Activated CD4-positive, alpha-beta T cell treated with anti-CD3 and anti-CD28 coated beads for 36 hours (primary cell): ENCODE measurements at places on chromosomes 12 and 14. TPM values are rescaled to one million over a fixed set of nuclear protein-coding genes. Genes with fewer than 3 reads are reported as not detected.
A peak's percentile ranks its signal among the peaks of the same experiment; 100 is the strongest.

GRCh38 chr14:73468828-73469375 lies 10.6 kb upstream of the NUMB start:
- peaks cover 43% of the 10 kb centered on the region for H3K4me1 ChIP-seq
- H3K36me3 ChIP-seq: no peaks in the 10 kb centered on the region
- no peak for DNase-seq
- no peak overlapping the region for H3K4me3 ChIP-seq
- H3K27me3 ChIP-seq: no peaks in the 10 kb centered on the region

GYS2 gene
- not detected for total RNA-seq

GRCh38 chr12:120689397-120690082 lies 2.6 kb downstream of the MLEC start:
- no peak for DNase-seq
- peak overlapping the region; percentile 92 for H3K4me3 ChIP-seq
- H3K4me1 ChIP-seq: peaks cover 56% of the 10 kb centered on the region
- H3K27ac ChIP-seq: no peak overlapping the region
- peaks cover 26% of the 10 kb centered on the region for H3K36me3 ChIP-seq
- H3K27me3 ChIP-seq: no peaks in the 10 kb centered on the region

GRCh38 chr12:16266085-16266484 lies 11.4 kb downstream of the SLC15A5 start:
- no peaks in the 10 kb centered on the region for H3K36me3 ChIP-seq
- DNase-seq: no peak
- H3K4me3 ChIP-seq: no peak overlapping the region
- H3K27ac ChIP-seq: no peak overlapping the region
- no peaks in the 10 kb centered on the region for H3K4me1 ChIP-seq

GRCh38 chr12:20105943-20106342 lies 262.4 kb upstream of the PDE3A start:
- H3K4me3 ChIP-seq: no peak overlapping the region
- DNase-seq: no peak
- no peaks in the 10 kb centered on the region for H3K27me3 ChIP-seq
- H3K36me3 ChIP-seq: no peaks in the 10 kb centered on the region

GRCh38 chr12:64178122-64178521 lies 44.0 kb downstream of the KICS2 start:
- no peak for DNase-seq
- no peak overlapping the region for H3K4me3 ChIP-seq
- no peaks in the 10 kb centered on the region for H3K4me1 ChIP-seq
- no peaks in the 10 kb centered on the region for H3K27me3 ChIP-seq

DNA sequence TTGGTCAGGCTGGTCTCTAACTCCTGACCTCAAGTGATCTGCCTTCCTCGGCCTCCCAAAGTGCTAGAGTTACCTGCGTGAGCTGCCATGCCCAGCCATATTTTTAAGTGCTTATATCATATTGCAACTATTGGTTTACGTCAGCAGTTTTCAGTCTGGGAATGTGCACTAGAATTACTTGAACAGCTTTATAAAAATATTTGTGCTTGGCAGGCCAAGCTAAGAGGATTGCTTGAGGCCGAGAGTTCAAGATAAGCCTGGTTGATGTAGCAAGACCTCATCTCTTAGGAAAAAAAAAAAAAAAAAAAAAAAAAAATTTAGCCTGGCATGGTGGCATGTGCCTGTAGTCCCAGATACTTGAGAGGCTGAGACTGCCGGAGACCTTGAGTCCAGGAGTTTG lies 17.1 kb downstream of the KIAA0586 start:
- H3K4me1 ChIP-seq: no peaks in the 10 kb centered on the region
- H3K27me3 ChIP-seq: no peaks in the 10 kb centered on the region
- no peak overlapping the region for H3K27ac ChIP-seq

- no peak overlapping the region for H3K4me3 ChIP-seq
- H3K4me1 ChIP-seq: no peaks in the 10 kb centered on the region
- no peaks in the 10 kb centered on the region for H3K36me3 ChIP-seq
- DNase-seq: no peak
Measured at GRCh38 chr12:74415633-74416032, 122.0 kb upstream of the ATXN7L3B start.

- no peak for DNase-seq
- no peaks in the 10 kb centered on the region for H3K27me3 ChIP-seq
- no peaks in the 10 kb centered on the region for H3K36me3 ChIP-seq
- no peak overlapping the region for H3K4me3 ChIP-seq
- no peaks in the 10 kb centered on the region for H3K4me1 ChIP-seq
Measured at GRCh38 chr14:48568688-48569087, 893.3 kb upstream of the MDGA2 start.

SYNDIG1L gene
- total RNA-seq: not detected

GRCh38 chr12:52197371-52198231 lies 5.8 kb upstream of the KRT80 start:
- no peaks in the 10 kb centered on the region for H3K36me3 ChIP-seq
- H3K4me1 ChIP-seq: peaks cover 2% of the 10 kb centered on the region
- H3K27ac ChIP-seq: no peak overlapping the region
- DNase-seq: no peak
- no peak overlapping the region for H3K4me3 ChIP-seq

- H3K36me3 ChIP-seq: peaks cover 2% of the 10 kb centered on the region
- H3K27ac ChIP-seq: peak overlapping the region; percentile 85
- DNase-seq: peak; percentile 68
- peaks cover 94% of the 10 kb centered on the region for H3K4me1 ChIP-seq
- peak overlapping the region; percentile 49 for H3K4me3 ChIP-seq
- no peaks in the 10 kb centered on the region for H3K27me3 ChIP-seq
Measured at GRCh38 chr12:57836442-57837375, 9.8 kb downstream of the CTDSP2 start.

DNA sequence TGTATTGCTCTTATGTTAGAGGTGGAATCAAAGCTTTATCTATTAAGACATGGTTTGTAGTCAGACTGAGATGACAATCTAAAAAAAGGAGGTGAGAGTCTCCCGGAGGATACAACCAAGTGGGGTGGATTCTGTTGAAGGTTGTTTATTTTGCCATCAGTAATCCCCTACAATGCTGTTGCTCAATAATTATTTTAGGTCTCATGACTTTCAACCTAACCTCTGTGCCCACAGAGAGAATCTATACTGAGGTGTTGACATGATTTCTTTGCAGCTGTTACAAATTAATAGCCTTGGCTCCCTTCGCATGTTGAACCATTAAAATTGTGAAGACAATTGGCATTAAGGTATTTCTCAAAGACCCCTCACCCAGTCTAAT lies 28.7 kb upstream of the FOS start:
- H3K27me3 ChIP-seq: peaks cover 2% of the 10 kb centered on the region
- H3K27ac ChIP-seq: peak overlapping the region; percentile 82
- peaks cover 57% of the 10 kb centered on the region for H3K4me1 ChIP-seq

GRCh38 chr14:92747701-92748258 lies 647 bp downstream of the LGMN start:
- H3K4me1 ChIP-seq: peaks cover 29% of the 10 kb centered on the region
- no peaks in the 10 kb centered on the region for H3K36me3 ChIP-seq
- H3K27ac ChIP-seq: peak overlapping the region; percentile 45

- H3K4me1 ChIP-seq: no peaks in the 10 kb centered on the region
- no peak for DNase-seq
- no peaks in the 10 kb centered on the region for H3K36me3 ChIP-seq
- no peak overlapping the region for H3K27ac ChIP-seq
- H3K27me3 ChIP-seq: no peaks in the 10 kb centered on the region
Measured at GRCh38 chr12:24530689-24531088, 418.2 kb downstream of the BCAT1 start.

ARMH4 gene
- not detected for total RNA-seq

DNA sequence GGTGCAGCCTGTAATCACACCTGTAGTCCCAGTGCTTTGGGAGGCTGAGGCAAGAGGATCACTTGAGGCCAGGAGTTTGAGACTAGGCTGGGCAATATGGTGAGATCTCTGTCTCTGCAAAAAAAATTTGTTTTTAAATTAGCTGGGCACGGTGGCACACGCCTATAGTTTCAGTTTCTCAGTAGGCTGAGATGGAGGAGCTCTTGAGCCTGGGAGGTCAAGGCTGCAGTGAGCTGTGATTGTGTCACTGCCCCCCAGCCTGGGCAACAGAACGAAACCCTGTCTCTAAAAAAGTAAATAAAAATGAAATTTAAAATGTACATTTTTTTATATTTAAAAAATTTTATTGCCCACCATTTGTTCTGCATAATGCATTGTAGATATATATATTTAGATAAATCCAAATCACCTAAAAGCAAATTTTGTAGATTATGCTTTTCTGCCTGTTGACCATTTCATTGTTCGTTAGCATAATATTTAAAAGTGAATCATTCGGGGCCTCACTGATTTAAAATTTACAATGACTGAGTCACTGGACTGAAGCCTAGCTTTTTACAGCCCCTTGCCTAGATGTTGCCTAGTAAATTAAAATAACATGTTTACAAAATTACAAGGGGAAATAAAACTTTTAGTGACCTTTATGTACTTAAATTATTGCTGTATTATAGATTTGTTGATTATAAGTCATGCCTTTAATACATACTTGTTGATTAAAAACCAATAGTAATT lies 87.9 kb downstream of the USP15 start:
- H3K4me1 ChIP-seq: peaks cover 21% of the 10 kb centered on the region
- H3K27me3 ChIP-seq: no peaks in the 10 kb centered on the region
- peaks cover 37% of the 10 kb centered on the region for H3K36me3 ChIP-seq
- no peak for DNase-seq

KRT6C gene
- not detected for total RNA-seq

SERPINA10 gene
- not detected for total RNA-seq

- H3K4me1 ChIP-seq: no peaks in the 10 kb centered on the region
- no peak overlapping the region for H3K27ac ChIP-seq
- no peaks in the 10 kb centered on the region for H3K36me3 ChIP-seq
- DNase-seq: no peak
Measured at GRCh38 chr12:116891019-116891418, 9.8 kb upstream of the HRK start.

PIWIL1 gene
- not detected for total RNA-seq

- H3K36me3 ChIP-seq: no peaks in the 10 kb centered on the region
- no peak overlapping the region for H3K4me3 ChIP-seq
- DNase-seq: no peak
Measured at GRCh38 chr12:179885-180284, 34.1 kb downstream of the SLC6A12 start.

OR6C76 gene
- not detected for total RNA-seq

- H3K4me3 ChIP-seq: no peak overlapping the region
- no peak for DNase-seq
- no peaks in the 10 kb centered on the region for H3K4me1 ChIP-seq
- no peak overlapping the region for H3K27ac ChIP-seq
- H3K36me3 ChIP-seq: no peaks in the 10 kb centered on the region
Measured at GRCh38 chr12:86950444-86950843, 694.3 kb upstream of the MGAT4C start.

GRCh38 chr12:114686426-114686772 lies 2.4 kb upstream of the TBX3 start:
- H3K27me3 ChIP-seq: peaks cover 89% of the 10 kb centered on the region
- no peak overlapping the region for H3K27ac ChIP-seq
- H3K36me3 ChIP-seq: peaks cover 3% of the 10 kb centered on the region

DNA sequence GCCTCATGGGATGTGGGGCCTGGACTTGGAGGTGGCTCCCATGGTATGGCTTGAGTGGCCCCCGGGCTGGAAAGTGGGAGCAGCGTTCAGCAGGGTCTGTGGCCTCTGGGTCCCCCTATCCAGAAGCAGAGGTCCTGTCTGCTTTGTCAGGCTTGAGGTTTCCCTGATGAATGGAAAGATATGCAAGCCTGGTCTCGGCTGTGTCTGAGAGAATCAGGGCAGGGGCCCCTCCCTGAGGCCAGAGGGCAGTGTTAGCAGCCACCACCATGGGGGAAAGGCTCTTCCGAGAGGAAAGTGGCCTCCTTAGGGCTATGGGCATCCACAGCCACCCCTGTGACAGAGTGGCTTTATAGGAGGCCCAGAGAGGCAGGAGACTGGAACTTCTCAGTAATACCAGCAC lies 128.2 kb downstream of the VRK1 start:
- no peak overlapping the region for H3K27ac ChIP-seq
- no peaks in the 10 kb centered on the region for H3K27me3 ChIP-seq

HOXC4 gene
- not detected for total RNA-seq

DNA sequence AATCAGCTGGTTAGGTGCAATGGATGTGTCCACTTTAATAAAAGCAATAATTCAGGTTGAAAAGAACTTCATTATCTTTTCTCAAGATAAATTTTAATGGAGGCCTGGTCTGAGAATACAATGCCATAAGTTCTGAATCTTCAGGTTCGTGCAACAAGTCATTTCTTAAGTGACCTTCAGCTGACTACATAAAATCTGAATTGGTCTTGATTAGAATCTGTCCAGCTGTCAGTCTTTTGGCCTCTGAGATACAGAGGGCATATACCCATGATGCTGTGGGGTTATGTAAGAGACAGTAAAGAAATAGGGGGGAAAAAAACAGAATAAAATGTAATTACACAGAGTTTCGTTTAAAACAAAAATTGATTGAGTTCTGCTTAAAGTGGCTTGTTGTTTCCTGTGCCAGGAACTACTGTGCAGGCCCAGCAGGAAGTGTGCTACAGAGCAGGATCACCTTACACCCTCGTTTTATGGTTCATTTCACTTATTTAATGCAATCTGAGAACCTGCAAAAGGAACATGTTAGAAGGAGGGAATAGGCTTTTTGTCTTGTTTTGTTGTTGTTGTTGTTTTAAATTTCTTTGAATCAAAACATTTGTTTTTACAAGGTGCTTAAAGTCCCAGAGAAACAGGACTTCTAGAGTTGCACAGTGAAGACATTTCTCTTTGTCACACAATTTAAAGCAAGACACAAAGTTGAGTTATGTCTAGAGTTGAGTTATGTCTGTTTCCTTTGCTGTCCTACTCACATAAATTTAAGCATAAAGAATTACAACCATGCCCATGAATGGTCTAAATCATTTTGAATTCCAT lies 64.2 kb downstream of the LGR5 start:
- no peaks in the 10 kb centered on the region for H3K27me3 ChIP-seq
- H3K4me3 ChIP-seq: no peak overlapping the region
- no peak for DNase-seq
- no peak overlapping the region for H3K27ac ChIP-seq
- H3K36me3 ChIP-seq: no peaks in the 10 kb centered on the region
- H3K4me1 ChIP-seq: peaks cover 11% of the 10 kb centered on the region

MYF5 gene
- total RNA-seq: not detected

CCDC197 gene
- total RNA-seq: 0.34 TPM

- H3K4me3 ChIP-seq: peak overlapping the region; percentile 86
- peaks cover 27% of the 10 kb centered on the region for H3K36me3 ChIP-seq
- H3K27ac ChIP-seq: peak overlapping the region; percentile 51
- H3K4me1 ChIP-seq: peaks cover 34% of the 10 kb centered on the region
- DNase-seq: peak; percentile 49
- H3K27me3 ChIP-seq: peaks cover 2% of the 10 kb centered on the region
Measured at GRCh38 chr12:128823216-128823915, 392 bp downstream of the SLC15A4 start.

- no peaks in the 10 kb centered on the region for H3K27me3 ChIP-seq
- no peak overlapping the region for H3K27ac ChIP-seq
- no peak overlapping the region for H3K4me3 ChIP-seq
Measured at GRCh38 chr14:80570930-80571298, 359.6 kb upstream of the DIO2 start.

DNA sequence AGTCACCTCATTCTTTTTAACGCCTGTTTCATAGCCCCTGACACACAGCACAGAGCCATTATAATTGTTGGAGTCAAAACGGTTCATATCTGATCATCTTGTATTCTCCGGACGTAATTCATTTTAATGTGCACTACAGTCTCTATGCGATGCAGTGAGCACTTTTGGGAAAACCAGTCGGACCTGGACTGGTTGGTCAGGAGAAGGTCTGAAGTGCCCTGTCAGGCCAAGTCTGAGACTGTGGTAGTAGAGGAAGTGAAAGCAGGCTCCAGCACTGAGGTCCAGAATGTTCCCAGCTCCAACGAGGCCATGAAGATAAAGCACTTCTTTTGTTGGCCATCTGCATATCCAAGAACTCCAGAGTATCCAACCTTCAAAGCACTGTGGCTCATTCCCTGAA lies 117.1 kb upstream of the NCOR2 start:
- no peaks in the 10 kb centered on the region for H3K36me3 ChIP-seq
- no peak overlapping the region for H3K27ac ChIP-seq
- peaks cover 30% of the 10 kb centered on the region for H3K4me1 ChIP-seq
